ENCODE measurements at places on chromosomes 12 and 14.

- peak; percentile 47 for DNase-seq
These were observed 130.7 kb downstream of the ETNK1 start for GRCh38 chr12:22755629-22756028.

DNA sequence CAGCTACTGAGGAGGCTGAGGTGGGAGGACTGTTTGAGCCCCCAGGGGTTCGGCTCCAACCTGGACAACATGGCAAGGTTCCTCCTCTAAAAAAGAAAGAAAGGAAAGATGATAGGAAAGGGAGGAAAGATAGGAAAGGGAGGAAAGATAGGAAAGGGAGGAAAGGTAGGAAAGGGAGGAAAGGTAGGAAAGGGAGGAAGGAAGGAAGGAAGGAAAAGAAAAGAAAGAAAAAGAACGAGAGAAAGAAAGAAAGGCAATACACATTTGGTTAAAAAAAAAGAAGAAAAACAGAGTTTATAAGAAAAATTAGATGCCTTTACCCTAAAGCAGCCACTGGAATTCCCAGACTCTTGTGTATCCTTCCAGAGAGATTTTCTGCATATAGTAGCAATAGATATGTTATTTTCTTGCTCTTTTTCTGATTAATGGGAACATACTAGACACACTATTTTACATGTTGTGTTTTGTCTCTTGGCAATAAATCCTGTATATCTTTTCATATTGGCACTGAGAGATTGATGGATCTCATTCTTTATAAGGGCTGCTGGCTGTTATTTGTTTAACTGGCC, 12.2 kb downstream of the HNF1A start:
- no peak for DNase-seq

- no peak for DNase-seq
These were observed 10.1 kb upstream of the BTG1 start for GRCh38 chr12:92155733-92156132.

GRCh38 chr14:105255021-105255507, 6.7 kb downstream of the BTBD6 start:
- DNase-seq = no peak

GRCh38 chr14:42110167-42110566, 503.5 kb downstream of the LRFN5 start:
- peak; percentile 23 for DNase-seq

DNA sequence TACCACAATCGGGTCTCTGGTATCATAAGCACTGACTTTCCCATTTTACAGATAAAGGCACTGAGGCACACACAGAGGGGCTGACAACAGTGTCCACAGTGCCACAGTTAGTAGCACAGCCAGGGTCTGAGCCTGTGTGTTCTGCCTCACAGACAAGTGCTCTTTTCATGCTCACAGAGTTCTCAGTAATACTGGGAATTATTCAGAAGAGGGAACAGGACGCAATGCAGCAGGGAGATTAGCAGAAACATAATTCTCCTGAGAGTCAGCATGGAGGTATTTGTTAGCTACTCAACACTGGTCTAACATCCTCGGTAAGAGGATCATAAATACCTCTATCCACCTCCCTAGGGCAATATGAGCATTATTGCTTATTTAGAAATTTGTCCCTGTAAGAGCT, 219.3 kb upstream of the EEA1 start:
- no peak for DNase-seq

GRCh38 chr14:72894623-72895378, 900 bp upstream of the DPF3 start:
- DNase-seq = no peak

- no peak for DNase-seq
These were observed 239.3 kb upstream of the PRICKLE1 start for GRCh38 chr12:42828836-42829235.

- no peak for DNase-seq
These were observed 696.6 kb downstream of the DIO2 start for GRCh38 chr14:79514700-79515099.

- peak; percentile 31 for DNase-seq
These were observed 27.7 kb downstream of the PPP4R3A start for GRCh38 chr14:91482263-91483013.

GRCh38 chr12:80770958-80771357, 54.2 kb downstream of the MYF5 start:
- no peak for DNase-seq

DNA sequence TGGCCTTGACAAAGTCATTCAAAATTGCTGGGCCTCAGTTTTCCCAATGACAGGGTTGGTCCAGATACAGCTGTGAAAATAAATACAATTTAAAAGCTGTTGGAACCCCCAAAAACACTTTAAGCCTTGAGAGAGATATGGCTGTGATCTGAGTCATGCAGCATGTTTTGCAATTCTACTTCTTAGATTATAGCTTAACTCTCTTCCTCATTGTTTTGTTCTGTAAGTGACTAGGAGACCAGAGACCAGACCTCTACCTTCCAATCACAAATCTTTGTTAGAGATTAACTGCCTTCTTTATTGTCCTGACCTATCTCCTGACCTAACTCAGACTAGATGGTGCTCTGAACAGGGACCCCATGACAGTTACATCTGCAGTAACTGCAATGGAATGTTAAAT, 198.1 kb downstream of the STXBP6 start:
- DNase-seq = peak; percentile 38

DNA sequence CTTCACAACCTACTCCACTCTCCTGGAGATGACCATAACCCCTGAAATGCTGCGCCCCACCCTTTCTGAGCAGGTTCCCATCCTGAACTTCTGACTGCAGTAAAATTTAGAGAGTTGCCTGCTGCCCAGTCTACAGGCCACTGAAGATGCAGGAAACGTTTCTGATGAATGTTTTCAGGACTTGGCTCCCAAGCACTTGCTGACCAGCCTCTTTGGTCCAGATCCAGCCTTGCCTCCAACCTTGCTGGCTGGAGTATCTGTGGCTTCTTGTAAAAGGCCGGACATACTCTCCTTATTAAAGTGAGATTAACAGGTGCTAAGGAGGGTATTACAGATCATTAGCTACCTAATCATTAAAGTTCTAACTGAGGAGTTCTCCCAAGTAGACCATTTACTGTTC, 70.3 kb upstream of the STXBP6 start:
- DNase-seq = no peak

GRCh38 chr12:45400991-45401390, 185.1 kb downstream of the ANO6 start:
- no peak for DNase-seq

DNA sequence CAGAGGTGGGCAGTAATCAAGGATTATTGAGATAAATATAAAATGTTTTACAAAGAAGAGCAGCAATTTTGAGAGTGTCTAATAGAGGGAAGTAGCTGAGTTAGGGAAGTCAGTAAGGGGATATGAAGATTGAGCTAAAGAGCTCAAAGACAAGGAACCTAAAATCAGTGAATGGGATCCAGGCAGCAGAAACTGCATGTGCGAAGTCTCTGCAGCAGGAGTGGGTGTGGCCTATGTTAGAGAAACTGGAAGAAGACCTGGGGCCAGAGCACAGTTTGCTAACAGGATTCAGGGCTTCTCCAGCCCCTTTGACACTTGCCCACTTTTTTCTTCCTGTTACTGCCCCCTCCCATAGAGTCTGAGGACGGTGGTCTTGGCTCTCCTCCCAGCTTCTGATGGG, 36.3 kb upstream of the PLXNC1 start:
- peak; percentile 78 for DNase-seq

Measured in inflammatory macrophage treated with lipopolysaccharide for 4 hours (primary cell).